ENCODE measurements at places on chromosomes 11 and 22.

GRCh38 chr11:12784987-12785386, 110.8 kb downstream of the TEAD1 start:
- DNase-seq, result no peak

- DNase-seq, result peak; percentile 63
These were observed at the start of gene HDAC10 for GRCh38 chr22:50250555-50251476. HDAC10 (minus strand) TSS chr22:50251265; CDS start chr22:50251032, 233 bp downstream.

GRCh38 chr22:43658823-43659222, 153.3 kb downstream of the EFCAB6 start:
- DNase-seq, result no peak

GRCh38 chr11:117882311-117882905, 6.0 kb upstream of the FXYD6 start:
- no peak for DNase-seq

- no peak for DNase-seq
These were observed 534.3 kb downstream of the KCNA4 start for GRCh38 chr11:29482510-29482909.

- no peak for DNase-seq
These were observed 2.8 kb upstream of the NUCB2 start for GRCh38 chr11:17273668-17274282.
